ENCODE measurements at places on chromosomes 3 and 15.

- no peak for DNase-seq
These were observed 11.9 kb upstream of the ALPK3 start for GRCh38 chr15:84805221-84805620.

GRCh38 chr3:179018808-179019207 lies 52.8 kb downstream of the ZMAT3 start:
- DNase-seq, result no peak

- no peak for DNase-seq
These were observed 61.3 kb upstream of the PSMD6 start for GRCh38 chr3:64084640-64085039.

DNA sequence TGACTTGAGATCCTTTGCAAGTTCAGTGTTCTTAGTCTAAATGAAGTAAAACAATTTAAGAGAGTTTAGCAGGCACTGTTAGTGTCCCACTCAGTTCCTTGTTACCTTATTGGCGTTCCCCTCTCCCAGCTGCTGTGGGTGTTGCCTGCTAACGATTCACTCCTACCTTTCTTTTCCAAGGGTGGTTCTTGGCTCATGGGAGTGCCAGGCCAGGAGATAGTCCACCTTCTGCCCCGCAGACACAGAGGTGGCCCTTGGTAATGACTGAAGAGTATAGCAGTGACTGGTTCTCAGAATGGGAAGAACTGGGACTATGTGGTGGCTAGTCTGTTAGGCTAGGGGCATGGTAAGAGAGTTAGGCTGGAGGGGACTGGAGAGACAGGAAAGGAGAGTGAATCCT lies 240.4 kb downstream of the EDEM1 start:
- DNase-seq, result no peak
